ENCODE measurements at places on chromosomes 7 and 10.
A peak's percentile ranks its signal among the peaks of the same experiment; 100 is the strongest.

DNA sequence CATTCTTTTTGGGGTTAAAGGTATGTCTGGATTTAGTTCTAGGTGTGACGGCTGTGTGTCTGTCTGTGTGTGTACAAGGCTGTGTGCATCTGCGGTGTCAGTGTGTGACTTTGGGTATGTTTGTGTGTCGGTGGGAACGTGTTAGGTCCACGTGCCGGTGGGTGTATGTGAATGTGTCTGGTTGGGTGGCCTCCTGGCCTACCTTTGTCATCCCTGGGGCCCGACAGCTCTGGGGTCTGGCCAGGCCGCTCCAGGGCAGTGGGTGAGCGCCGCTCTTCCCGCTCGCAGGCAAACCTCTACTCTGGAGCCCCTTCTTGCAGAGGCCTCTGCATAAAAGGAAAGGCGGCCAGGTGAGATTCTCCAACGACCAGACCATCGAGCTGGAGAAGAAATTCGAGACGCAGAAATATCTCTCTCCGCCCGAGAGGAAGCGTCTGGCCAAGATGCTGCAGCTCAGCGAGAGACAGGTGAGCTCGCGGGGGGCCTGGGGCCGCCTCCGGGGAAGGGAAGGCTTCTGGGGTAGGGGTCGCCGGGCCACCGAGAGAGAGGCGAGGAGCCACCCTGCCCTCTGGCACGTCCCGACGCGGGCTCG lies 2.4 kb downstream of the HHEX start:
- peak; percentile 19 for DNase-seq

DNA sequence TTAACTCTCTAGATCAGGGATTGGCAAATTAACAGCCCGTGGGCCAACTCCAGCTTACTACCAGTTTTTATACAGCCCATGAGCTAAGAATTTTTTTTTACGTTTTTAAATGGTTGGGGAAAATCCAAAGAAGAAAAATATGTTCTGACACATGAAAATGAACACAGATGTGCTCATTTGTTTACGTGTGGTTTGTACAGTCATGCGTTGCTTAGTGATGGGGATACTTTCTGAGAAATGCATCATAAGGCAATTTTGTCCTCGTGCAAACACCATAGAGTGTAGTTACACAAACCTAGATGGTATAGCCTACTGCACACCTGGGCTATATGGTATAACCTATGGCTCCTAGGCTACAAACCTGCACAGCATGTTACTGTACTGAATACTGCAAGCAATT lies 8.3 kb upstream of the SMKR1 start:
- no peak for DNase-seq

DNA sequence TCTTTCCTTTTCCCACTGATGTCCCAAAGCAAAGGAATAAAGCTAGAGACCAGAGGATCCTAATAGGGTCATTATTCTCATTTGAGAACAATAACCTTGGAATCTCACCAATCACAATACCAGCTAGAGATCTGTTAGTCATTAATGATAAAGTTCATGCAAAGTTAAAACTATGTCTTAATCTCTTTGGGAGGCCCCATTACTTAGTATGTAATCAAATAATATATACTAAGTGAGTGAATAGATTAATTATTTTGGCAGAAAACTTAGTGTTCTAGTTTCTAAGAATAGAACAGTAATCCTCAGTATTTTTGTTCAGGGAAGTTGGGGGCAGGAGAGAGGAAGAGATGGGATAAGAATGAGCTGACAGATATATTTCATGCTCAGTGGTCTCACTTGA lies 227.2 kb downstream of the MTERF1 start:
- DNase-seq: no peak

GRCh38 chr7:143205560-143206293 lies 16.1 kb upstream of the TAS2R40 start:
- DNase-seq: no peak

DNA sequence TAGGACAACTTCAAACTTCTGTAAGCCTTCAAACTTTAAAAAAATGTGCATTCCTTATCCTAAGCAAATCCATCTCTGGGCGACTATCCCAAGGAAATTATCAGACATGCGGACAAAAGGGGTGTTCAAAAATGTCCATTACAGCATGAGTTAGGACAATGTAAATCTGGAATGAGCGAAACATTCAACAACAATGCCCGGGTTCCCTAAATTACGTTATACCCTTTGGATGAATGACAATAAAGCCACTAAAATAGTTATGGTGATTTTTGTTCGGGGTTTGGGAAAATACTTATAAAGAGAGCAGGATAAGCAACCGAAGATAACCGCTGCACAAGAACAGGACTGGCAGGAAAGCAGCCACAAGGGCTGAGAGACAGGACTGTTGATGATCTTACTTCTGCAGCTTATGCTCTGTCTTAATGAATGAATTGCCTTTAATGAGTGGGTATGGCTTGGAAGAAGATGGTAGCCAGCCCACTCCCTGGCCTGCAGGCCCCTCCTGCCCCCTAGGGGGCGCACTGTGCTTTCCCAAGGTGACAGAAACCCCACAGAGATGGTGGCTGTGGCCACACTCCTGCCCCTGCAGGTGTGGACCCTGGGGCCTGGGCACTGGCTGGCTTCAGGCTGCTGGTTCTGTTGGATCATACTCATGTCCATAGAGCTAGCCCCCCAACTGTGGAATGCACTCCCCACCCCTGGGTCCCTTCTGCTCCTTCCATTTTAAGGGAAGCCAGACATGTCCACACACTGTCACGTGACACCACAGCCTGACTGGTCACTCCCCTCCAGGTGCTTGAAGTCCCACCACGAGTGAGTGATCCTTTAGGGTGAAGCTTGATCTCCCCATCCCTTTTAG lies 45.0 kb downstream of the ZCCHC24 start:
- peak; percentile 55 for DNase-seq

DNA sequence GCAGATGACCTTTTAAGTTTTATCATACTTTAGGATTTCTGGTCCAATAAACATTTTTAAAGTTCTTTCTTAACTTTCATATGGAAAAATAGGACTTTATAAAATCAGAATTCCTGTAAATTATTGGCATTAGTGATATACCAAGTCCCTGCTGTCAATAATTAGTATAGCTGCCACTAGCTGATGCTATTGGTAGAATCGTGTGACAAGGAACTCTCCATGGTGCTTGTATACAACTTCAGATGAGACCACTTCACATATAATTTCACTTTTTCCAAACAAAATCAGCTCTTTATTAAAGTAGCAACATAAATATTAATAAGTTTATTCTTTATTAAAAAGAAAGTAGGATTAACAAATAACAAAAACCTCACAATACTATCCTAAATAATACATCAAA lies 49.9 kb downstream of the ZNF800 start:
- DNase-seq: no peak

- no peak for DNase-seq
Measured at GRCh38 chr10:36280890-36281499, 638.9 kb upstream of the FZD8 start.

- no peak for DNase-seq
Measured at GRCh38 chr7:13290975-13291374, 603.5 kb downstream of the ARL4A start.

- no peak for DNase-seq
Measured at GRCh38 chr7:31190906-31191305, 138.8 kb downstream of the ADCYAP1R1 start.

DNA sequence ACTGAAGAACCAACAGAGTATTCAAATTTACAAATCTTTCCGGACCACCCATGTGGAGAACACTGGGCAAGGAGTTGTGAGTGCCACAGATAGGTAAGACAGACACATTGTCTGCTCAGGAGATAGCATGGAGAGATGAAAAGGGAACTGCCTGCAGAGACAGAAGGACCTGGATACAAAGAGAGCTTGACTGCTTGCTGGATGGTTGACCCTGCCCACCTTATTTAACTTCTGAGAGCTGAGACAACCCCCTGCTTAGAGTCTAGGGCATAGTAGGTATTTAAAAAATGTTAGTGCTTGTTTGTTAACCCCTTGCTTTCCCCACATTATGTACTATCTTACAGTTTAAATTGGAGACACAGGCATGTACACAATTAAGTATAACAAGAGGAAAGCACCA lies 314.1 kb downstream of the THSD7A start:
- no peak for DNase-seq

GRCh38 chr10:131859341-131860020 lies 41.3 kb upstream of the PPP2R2D start:
- DNase-seq: no peak

GRCh38 chr10:60270426-60270825 lies 119.2 kb downstream of the ANK3 start:
- no peak for DNase-seq

DNA sequence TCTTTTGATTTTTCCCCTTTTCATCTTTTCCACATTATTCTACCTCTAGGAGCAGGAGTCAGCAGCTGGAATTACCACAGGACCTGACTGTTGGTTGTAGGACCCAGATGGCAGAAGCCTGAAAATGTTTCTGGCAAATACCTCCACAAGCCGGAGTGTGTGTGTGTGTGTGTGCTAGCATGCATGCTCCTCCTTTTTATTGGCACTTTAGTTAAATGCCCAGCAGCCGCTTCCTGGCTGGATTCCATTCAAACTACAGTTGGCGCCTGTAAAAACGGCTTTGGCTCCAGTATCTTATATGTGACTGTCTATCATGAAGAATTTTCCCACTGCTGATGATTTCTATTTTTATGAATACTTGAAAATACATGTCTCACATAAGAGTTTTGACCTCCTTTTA lies 319.7 kb upstream of the SP4 start:
- no peak for DNase-seq

DNA sequence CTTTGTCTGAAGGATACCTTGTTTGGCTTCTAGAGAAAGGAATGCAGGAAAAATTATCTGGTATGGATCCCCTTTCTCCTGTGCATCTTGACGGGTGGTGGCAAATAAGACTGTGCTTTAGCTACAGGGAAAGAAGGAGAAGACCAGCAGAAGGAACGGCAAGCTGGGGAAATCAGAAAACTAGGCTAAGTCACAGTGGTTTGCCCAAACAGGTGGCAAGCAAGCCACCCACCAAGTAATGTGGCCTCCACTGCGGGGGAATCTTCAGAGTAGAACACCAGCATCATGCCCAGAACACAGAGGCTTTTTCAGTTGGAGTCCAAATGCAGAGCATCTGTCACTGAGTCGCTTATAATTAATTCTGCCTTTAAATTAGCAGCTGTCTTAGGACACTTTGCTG lies 282.8 kb downstream of the PHF14 start:
- no peak for DNase-seq

GRCh38 chr10:79493806-79494205 lies 18.5 kb upstream of the EIF5AL1 start:
- no peak for DNase-seq

- DNase-seq: no peak
Measured at GRCh38 chr7:43119371-43120075, 7.1 kb downstream of the HECW1 start.

- no peak for DNase-seq
Measured at GRCh38 chr10:31426401-31426800, 107.4 kb downstream of the ZEB1 start.

- DNase-seq: no peak
Measured at GRCh38 chr10:8873310-8873709, 818.8 kb downstream of the GATA3 start.

- DNase-seq: no peak
Measured at GRCh38 chr7:27101171-27101956, 1.1 kb downstream of the HOXA2 start.

- peak; percentile 72 for DNase-seq
Measured at GRCh38 chr10:103265717-103266329, 11.1 kb upstream of the INA start.

GRCh38 chr7:10724449-10724848 lies 249.2 kb upstream of the PHF14 start:
- DNase-seq: no peak

DNA sequence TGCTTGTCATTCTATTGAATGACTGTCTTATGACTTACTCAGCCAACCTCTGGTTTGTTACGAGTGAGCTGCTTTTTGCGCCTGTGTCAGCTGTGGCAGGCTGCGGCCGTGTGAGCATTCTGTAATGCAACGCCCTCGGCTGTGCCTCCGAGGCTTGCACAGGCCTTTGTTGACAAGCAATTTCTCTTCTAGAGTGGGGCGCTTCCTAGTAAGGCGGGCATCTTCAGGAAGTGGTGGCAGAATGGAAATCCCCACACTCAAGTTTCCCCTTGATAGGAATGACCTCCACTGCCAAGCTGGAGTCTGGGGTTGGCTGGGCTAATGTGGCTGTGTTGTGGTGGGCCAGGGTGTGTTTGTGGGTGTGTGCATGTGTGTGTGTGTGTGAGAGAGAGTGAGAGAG lies 20.2 kb upstream of the TMEM178B start:
- DNase-seq: no peak

GRCh38 chr7:4862156-4862555 lies 326 bp upstream of the PAPOLB start:
- no peak for DNase-seq

GRCh38 chr10:111747751-111748150 lies 435.8 kb downstream of the GPAM start:
- DNase-seq: no peak

- DNase-seq: no peak
Measured at GRCh38 chr10:126135177-126135576, 238.8 kb downstream of the FANK1 start.

- DNase-seq: no peak
Measured at GRCh38 chr10:131178521-131179331, 132.8 kb downstream of the TCERG1L start.

DNA sequence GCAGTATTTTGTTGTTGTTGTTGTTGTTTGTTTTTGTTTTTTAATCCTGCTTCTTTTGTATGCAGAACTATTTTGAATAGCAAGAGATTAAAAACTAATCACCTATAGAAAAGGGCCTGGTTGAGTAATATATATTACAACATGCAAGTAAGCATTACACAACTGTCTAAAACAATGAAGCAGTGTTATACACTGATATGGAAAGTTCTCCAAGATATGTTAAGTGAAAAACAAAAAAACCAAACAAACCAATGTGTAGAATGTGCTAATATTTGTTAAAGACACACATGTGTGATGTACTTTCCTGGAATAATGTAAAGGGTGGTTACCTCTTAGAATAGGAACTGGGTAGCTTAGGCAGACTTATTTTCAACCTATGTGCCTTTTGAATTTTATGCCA lies 117.4 kb downstream of the ZNF365 start:
- DNase-seq: no peak

GRCh38 chr10:95293631-95294030 lies 2.8 kb upstream of the PDLIM1 start:
- no peak for DNase-seq

GRCh38 chr10:89171263-89171872 lies 35.7 kb downstream of the CH25H start:
- DNase-seq: no peak

DNA sequence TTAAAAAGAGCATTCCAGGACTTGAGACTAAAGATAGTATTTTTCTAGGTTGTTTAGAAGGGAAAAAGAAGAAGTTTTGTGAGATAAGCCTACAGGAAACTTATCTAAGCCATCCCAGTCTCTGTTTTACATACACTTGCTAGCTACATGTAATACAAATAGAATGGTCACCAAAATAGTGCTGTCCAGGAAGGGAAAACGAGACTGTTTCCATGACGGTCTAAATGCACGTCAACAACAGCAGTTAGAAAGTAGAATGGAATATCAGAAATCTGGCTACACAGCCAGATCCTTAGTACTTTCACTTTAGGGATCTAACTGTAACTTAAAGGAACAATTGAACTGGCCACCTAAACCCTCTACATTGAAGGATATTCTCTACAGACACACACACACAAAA lies 117.6 kb downstream of the TSPAN12 start:
- DNase-seq: no peak

GRCh38 chr7:10300577-10300976 lies 673.1 kb upstream of the PHF14 start:
- DNase-seq: no peak
